ENCODE measurements at places on chromosomes 2 and 18. TPM values are rescaled to one million over a fixed set of nuclear protein-coding genes. Genes with fewer than 3 reads are reported as not detected.

Gene RGPD4
- total RNA-seq = not detected

Gene CREG2
- total RNA-seq = 0.78 TPM

Gene SMIM21
- not detected for total RNA-seq

Gene PNPT1
- total RNA-seq = 34.4 TPM

Gene TRAK2
- total RNA-seq = 37.5 TPM

Gene SRD5A2
- under 0.01 TPM for total RNA-seq

Gene CD8A
- under 0.01 TPM for total RNA-seq

Gene CD28
- not detected for total RNA-seq

Gene CHRNA1
- total RNA-seq = under 0.01 TPM

Gene ZNF396
- total RNA-seq = 0.37 TPM

Gene TMEM200C
- total RNA-seq = not detected

Gene PARD6G
- 0.59 TPM for total RNA-seq

Gene PROM2
- total RNA-seq = 0.20 TPM

Gene FEV
- total RNA-seq = not detected

Gene CTAGE1
- total RNA-seq = not detected

Gene INHBB
- 0.20 TPM for total RNA-seq

Gene COLEC12
- total RNA-seq = 115 TPM

Gene TCF7L1
- 2.2 TPM for total RNA-seq

Gene MARCO
- total RNA-seq = under 0.01 TPM

Gene COBLL1
- 4.0 TPM for total RNA-seq

Gene IL37
- total RNA-seq = not detected

All from subcutaneous preadipocyte (primary cell).